ENCODE measurements at places on chromosomes 1 and 21.

DNA sequence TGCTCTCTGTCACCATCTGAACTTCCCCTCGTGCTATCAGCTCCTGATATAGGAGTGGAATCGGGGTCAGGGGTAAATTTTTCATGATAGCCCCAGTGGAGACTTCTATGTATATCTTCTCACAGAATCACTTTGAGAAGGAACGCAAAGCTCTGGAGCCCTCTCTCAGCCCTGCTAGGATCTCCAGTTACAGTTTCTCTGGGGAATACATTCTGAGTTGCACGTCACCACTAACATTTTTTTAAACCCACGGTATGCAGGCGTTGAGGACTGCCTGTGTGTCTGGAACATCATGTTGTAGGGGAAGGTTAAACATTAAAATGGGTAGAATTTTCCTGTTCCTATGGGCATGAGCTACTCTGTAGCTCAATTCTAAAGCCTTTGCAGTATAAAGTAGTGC, 116.4 kb upstream of the FAM78B start:
- DNase-seq = no peak

GRCh38 chr1:82778612-82779011, 977.9 kb downstream of the ADGRL2 start:
- no peak for DNase-seq

GRCh38 chr21:33686386-33686785, 44.1 kb downstream of the ITSN1 start:
- no peak for DNase-seq

GRCh38 chr21:14591377-14591776, 45.3 kb upstream of the SAMSN1 start:
- no peak for DNase-seq

DNA sequence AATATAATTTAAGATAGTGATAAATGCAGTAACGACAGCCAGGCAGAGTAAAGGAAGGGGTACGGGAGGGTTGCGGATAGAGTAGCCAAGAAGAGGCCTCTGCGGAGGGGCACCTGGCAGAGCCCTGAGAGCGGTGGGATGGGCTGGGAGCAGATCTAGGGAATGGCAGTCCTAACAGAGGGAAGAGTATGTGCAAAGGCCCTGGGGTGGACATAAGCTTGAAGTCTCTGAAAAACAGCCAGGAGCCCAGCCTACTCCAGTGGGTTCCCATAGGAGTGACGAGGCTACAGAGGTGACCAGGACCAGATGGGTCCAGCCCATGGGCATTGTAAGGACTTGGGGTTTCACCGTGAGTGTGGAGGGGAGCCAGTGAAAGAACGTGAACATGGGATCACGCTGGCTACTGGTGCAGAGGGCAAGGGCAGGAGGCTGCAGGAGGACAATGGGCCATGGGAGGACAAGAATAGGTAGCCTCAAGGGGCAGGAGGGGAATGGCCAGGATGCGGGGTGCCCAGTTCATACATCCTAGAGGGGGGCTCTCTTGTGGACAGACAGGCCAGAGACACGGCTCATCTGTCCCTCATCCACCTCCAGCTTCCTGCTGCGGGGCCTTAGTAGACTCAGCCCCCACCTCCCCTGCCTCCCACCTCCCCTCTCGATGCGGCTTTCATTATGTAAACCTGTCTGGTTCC, 185.7 kb upstream of the VAMP3 start:
- no peak for DNase-seq

- peak; percentile 64 for DNase-seq
Measured at GRCh38 chr1:204398197-204399125, 13.2 kb downstream of the PPP1R15B start.

DNA sequence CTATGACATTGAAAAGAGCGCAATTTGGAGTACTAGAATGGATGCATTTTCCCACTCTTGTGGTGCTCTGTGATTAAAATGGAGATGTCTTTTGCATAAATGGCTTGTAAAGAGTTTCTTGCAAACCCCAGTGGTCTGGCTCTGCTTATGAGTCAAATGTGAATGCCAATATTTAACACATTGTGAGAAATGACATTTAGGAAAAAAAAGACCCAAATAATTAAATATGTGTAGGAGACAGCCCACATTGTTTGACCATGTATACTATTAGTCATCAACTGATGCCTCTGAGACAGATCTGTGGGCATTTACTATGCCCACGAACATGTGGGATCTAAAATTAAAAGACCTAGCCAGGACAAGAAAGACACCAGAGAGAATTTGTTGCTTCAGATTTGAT, 22.2 kb upstream of the RUNX1 start:
- no peak for DNase-seq

DNA sequence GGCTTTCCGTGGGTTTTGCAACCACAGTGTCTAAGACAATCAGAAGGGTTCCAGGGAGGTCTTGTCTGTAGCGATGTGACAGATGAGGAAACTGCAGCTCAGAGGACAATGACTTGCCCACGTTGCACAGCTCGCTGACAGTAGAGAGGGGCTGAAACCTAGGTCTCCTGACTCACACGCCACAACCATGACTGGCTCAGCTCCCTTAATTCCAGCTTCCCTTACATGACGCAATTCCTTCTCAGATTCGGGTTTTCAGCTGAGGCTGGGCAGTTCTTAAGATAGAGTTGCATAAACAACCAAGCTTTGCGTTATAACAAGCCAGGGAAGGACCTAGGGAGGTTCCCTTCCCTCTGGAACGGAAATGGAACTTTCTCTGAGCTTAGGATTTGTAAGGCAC, 36.3 kb downstream of the DHCR24 start:
- DNase-seq = peak; percentile 91

GRCh38 chr21:33954395-33954794, 38.8 kb upstream of the ATP5PO start:
- no peak for DNase-seq

DNA sequence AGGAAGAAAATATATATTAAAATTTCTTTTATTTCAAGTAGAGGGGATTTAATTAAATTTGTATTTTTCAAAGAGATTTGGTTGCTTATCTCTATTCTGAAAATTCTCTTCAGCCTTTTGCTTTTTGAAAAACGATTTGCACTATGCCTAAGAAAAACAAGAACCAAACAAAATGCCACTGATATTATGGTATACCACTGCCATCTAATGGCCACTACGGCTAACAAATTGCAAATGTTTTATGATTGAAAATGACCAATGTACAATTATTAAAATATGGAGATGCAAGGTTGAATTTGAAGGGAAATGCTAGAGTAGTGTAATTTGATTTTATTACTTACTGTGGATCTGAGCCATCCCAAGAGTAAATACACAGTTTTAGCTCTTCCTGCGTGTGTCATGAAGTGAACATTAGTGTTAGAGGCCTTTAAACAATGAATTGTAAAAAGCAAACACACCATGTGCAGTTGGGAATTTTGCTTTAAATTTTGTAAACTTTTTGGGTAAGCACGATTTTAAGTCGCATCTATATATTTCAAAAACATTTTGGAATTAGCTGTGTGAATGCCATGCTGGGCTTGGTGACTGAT, 137.4 kb upstream of the USP25 start:
- DNase-seq = peak; percentile 36

DNA sequence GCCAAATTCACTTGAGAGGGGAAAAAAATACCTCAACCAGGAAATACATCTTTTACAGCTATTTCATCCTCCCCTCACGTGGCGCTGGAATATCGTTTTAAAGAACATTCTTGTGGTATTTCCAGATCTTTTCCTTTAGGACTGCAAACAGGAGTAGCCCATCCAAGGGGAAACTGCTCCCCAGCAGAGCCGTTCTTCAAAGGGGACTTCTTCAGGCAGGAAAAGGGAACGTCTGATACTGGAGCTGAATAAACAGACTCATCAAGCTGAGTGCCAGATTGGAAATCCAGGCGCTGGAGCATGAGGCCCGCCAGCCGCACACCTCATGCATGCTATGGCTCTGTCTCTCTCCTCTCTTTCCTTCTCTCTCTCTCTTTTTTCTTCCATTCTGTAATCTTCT, 34.0 kb upstream of the PROX1 start:
- no peak for DNase-seq

DNA sequence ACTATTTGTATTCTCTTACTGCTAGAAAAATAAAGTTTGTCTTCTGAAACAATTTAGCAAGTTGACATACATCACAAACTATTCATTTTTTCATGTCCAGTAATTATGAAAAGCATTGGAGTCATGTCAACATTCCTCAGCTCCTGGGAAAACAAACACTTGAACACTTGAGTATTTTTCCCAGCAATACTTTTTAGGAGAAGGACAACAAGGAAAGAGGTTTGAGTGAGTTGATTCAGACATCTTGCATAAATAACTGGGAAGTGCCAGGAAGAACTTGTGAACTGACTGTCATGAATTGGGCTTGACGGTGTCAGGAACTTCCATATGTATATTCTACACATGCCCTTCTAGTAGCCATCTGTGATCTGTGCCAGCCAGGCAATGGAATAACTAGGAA, 195.6 kb downstream of the HMCN1 start:
- peak; percentile 65 for DNase-seq

- no peak for DNase-seq
Measured at GRCh38 chr1:113742515-113742914, 16.8 kb downstream of the PHTF1 start.

DNA sequence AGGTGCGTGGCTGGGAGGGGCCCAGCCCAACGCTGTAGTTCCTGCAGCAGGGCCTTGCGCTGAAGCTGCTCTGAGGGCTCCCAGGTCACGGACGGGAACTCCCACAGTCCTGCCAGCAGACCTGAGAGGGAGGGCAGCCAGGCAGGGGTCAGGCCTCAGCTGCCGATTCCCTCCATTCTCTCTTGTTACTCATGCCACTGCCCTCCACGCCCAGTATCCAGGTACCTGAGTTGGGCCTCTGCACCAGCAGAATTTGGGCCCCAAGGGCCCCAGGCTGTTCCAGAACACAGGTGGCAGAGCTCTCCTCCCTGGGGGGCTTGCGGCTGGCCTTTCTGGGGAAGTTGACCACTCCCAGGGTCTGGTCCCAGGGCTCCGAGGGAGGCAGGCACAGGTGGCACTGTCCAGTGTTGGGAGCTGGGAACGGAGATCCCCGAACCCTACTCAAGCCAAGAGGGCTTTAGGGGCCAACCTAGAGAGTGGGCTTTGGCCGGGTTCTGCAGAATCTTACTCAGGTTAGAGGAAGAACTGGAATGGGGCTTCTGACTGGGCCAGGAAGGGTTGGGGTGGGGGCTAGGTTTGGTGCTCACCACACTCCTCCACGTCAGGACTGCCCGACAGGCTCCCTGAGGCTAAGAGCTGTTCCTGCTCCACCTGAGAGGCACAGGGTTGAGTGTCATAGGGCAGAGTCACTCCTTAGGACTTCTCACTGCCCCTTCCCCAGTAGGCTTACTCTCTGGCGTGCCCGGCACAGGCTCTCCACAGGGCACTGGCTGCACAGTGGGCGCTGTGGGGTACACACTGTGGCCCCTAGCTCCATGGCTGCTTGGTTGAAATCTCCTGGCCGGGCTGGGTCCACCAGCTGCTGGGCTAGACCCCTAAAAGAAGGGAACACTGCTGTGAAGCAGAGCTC, 5.0 kb downstream of the HPDL start:
- no peak for DNase-seq

GRCh38 chr1:26597629-26598039, 68.1 kb downstream of the RPS6KA1 start:
- peak; percentile 57 for DNase-seq

GRCh38 chr1:87968197-87968955, 639.7 kb downstream of the LMO4 start:
- DNase-seq = peak; percentile 52

DNA sequence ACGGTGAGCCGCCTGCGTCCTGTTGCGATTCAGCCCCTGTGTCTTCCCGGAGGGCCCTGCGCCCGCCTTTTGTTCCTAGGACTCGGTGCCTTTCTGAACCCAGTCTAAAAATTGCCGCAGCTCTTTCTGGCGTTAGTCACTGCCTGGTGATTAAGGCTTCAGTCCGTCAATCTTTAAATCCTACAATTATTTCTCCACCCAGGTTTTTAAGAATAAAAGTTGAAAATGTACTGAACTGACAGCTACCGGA, 16.2 kb upstream of the PDXK start:
- peak; percentile 32 for DNase-seq

DNA sequence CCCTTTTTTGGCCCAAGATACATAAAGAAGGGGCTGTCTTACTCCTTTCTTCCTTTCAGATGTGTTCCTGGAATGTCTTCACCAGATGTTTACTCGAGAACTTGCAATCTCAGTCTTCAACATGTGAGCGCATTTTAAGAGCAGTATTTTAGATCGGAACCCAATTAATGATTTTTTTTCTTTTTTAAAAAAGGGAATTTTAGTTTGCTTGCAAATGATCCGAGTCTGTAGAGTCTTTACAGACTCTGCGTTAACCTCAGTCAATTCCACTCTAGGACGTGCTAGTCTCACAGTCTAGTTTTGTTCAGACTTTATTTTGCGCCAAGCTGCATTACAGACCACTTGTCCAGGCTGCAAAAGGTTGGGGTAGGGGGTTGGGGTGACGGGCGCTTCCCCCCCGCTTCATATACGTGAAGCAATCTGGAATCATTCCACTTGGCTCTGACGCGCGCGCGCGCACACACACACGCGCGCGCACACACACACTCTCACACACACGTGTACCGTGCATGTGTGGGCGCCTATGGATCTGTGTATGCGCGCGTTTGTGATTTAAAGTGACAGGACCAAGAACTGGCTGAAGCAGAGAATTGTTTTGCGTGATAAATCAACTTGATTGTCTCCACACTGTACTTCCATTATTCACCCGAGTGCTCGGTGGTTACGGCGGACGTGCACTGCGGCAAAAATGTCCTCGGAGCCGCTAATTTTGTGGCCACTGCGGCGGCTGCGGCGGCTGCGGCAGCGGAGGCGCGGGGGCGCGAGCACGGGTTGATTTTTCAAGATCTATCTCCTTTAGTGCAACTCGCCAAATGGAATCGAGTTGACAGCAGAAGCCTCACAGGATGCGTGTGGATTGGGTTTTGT, 25.6 kb upstream of the NFIA start:
- peak; percentile 59 for DNase-seq

DNA sequence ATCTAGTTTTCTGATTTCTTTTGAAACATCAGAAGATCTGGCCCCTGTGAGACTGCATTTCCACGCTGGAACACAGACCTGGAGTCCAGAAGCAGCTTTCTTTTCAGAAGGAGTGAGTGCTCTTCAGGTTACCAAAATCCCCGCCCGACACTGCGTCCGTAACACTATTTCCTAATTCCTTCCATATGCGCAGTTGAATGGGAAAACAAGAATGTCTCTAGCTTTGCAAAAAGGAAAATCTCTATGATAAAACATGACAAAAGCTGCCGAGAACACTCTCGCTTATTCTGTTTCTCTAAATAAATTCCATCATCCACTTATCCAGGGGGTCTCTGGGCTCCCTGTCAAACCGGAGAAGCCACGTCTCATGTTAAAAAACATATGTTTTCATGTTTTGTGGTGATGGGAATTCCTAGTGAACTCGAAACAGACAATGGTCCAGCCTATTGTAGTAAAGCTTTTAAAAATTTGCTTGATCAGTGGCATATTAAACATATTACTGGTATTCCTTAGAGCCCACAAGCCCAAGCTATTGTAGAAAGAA, 67.7 kb downstream of the PLD5 start:
- DNase-seq = no peak

All from fibroblast of skin of right quadriceps (primary cell).